Hepatocyte (in vitro differentiated cells): ENCODE measurements at places on chromosomes 5 and 9. TPM values are rescaled to one million over a fixed set of nuclear protein-coding genes. Genes with fewer than 3 reads are reported as not detected.

PCDHA7 gene
- 1.7 and 3.3 TPM in 2 replicates for total RNA-seq

TLX3 gene
- total RNA-seq = not detected in 2 replicates

ASB6 gene
- 10.5 and 14.2 TPM in 2 replicates for total RNA-seq

LRRC70 gene
- total RNA-seq = 1.0 and 3.0 TPM in 2 replicates

TRIP13 gene
- 6.5 and 9.4 TPM in 2 replicates for total RNA-seq

GRCh38 chr9:36169708-36170107, 520 bp downstream of the CCIN start:
- no peak overlapping the region for H3K4me3 ChIP-seq
- no peak for DNase-seq
- no peaks in the 10 kb centered on the region for H3K36me3 ChIP-seq

DNA sequence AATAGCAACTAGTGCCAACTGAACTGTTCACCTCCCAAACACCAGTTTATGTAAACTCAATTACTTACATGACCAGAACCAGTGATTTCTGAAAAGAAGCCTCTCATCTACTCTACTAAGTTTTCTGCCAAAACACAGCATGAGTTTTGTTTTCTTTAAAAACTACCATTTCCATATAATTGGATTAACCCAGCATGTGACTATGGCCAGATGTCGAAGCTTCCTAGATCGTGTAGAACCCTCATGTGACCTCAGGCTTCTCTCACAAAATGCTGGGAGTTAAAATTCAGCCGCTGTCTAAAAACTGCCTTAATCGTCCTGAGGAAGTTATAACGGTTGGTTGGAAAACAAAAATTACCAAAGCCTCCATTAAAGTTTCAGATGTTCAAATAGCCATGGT, 303.5 kb downstream of the IRX1 start:
- DNase-seq = no peak
- H3K4me1 ChIP-seq = no peaks in the 10 kb centered on the region
- no peak overlapping the region for H3K4me3 ChIP-seq

DNA sequence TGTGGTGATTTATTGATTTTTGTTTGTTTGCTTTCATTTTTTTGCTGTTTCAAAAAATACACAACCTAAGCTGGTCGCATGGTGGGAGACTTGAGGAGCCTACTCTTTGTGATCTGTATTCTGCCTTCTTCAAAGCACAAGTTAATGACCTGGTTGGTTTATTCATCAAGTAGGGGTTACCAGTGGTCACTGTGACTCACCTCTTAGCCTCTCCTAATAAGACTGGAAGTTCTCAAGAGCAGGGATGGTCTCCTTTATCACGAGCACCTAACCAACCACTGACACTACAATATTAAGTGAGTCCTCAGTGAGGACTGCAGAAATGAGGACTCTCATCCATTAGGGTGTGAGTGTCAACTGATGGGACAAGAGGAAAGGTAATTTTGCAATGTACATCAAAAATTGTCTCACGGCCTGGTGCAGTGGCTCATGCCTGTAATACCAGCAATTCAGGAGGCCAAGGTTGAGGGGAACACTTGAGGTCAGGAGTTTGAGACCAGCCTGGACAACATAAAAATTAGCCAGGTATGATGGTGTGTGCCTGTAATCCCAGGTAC, 13.6 kb upstream of the MTMR12 start:
- H3K27ac ChIP-seq = no peak overlapping the region
- no peak for DNase-seq
- H3K4me1 ChIP-seq = no peaks in the 10 kb centered on the region
- no peaks in the 10 kb centered on the region for H3K27me3 ChIP-seq
- no peak overlapping the region for H3K4me3 ChIP-seq
- no peaks in the 10 kb centered on the region for H3K36me3 ChIP-seq

GRCh38 chr9:121987314-121987713, 105.8 kb downstream of the TTLL11 start:
- H3K36me3 ChIP-seq = no peaks in the 10 kb centered on the region
- no peak overlapping the region for H3K4me3 ChIP-seq
- DNase-seq = no peak
- no peak overlapping the region for H3K27ac ChIP-seq
- H3K27me3 ChIP-seq = no peaks in the 10 kb centered on the region

DNA sequence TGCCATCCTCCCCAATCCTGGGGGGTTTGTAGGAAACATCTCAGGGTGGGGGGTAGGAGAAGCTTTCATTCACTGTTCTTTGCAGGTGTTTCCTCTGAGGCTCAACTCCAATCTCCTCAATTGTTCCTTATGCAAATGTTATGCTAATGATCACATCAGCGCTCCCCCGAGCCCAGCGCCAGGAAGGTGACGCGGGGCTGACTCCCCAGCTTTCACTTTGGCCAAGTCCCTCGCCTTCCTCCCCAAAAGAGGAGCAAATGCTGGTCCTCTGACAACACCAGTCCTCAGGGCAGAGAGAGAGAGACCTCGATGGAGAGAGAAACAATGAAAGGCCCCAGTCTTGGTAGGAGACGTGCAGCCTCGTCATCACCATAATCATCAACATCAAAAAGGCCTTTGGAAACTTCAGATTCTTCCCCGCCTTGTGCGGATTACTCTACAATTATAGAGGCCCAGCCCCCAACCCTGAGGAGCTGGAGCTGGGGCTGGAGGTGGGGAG, 39.1 kb downstream of the PCDH1 start:
- H3K4me3 ChIP-seq = no peak overlapping the region
- no peaks in the 10 kb centered on the region for H3K36me3 ChIP-seq
- H3K4me1 ChIP-seq = no peaks in the 10 kb centered on the region
- H3K27ac ChIP-seq = no peak overlapping the region

GRCh38 chr5:134932508-134932907, 27.6 kb downstream of the PCBD2 start:
- no peaks in the 10 kb centered on the region for H3K4me1 ChIP-seq
- H3K36me3 ChIP-seq = peaks cover 3% of the 10 kb centered on the region
- H3K4me3 ChIP-seq = no peak overlapping the region
- no peak for DNase-seq
- H3K27ac ChIP-seq = no peak overlapping the region
